Left renal cortex interstitium (tissue), 4 donors: ENCODE measurements at places on chromosomes 13 and 19.

DNA sequence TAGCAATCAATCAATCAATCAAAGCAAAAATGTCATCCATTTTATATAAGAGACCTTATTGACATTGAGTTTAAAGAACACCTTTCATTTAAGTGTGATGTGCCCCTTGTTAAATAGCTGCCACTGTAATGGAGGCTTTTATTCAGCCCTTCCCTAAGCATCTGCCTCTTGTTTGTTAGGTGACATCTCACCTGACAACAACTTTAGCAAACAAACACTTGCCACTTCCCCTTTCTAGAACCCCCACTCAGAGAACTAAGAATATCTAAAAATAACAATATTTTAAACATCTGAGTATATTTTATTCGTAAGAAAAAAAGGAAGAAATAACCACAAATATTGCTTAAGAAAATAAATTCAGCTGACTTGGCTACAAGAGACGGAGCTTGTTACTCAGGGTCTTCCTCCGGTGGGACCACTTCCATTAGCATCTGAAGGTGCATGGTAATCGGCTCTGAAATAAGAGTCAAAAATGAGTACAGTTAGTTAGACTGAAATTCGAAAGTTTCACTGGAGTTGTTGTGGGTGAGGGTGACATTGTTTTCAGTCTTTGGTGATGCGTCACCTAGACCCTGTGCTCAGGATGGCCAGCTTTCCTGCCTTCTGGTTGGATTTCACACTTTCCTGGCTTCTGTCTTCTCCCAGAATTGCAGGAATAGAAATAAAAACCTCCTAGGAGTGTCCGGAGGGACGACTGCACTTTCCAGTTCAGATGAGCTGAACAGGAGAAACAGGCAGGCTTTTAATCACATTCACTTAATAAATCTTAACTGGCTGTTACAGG, 39.1 kb downstream of the SLC7A9 start:
- DNase-seq: no peak

- DNase-seq: no peak
Observed at GRCh38 chr19:4717966-4718701, 5.5 kb downstream of the DPP9 start.

- DNase-seq: no peak
Observed at GRCh38 chr19:13115936-13116281, 631 bp downstream of the TRMT1 start.

GRCh38 chr13:41624041-41624440, 166.7 kb downstream of the RGCC start:
- DNase-seq: no peak
